ENCODE measurements at places on chromosomes 5 and 9.

GRCh38 chr5:38807570-38808483 is 38.0 kb upstream of the OSMR start:
- DNase-seq, result peak; percentile 74

DNA sequence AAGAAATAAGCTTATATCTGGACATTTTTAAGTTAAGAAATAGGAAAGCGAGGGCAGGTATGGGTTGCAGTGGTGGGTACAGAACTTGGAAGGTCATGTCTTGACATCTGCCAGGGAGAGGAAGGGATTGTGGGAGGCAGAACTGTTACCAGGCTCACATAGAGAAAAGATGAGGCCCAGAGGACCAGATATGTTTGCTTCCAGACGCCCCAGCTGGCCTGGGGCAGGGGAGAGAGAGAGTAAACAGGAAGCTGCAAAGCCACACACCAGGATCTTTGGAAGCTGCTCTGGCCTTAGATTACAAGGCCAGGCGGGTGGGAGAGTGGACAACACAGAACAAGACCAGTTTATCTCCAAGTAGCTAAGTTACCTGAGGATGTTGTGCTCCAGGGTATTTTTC is 71.2 kb downstream of the MARCHF11 start:
- DNase-seq, result no peak

DNA sequence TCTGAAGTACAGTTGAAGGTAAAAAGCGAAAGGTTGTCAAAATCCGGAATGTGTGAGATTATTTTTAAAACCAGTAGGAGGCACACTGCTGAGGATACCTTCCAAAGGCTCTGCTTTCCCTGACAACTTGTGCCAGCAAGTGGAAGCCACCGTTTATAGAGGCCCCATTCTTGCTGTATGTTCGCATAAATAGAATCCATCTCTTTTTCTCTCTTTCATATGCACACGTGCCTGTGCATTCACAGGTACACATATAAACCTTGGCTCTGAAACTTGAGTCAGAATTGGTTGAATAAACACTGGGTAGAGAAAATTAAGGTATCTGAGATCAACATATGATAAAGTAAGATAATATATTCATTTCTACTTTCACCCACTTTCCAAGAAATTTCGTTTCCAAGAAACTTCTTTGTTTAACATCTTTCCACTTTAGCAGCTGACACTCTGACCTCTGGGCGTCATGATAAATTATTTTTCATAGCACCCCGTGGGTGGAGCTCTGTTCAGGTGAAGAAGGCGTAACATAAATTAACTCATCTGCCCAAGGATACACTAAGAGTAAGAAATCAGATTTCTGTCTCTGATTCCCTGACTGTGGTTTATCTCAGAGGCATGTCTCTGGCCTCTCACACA is 63.7 kb upstream of the RICTOR start:
- DNase-seq, result no peak

GRCh38 chr5:173612948-173613347 is 3.5 kb downstream of the BOD1 start:
- no peak for DNase-seq

GRCh38 chr5:94310833-94311232 is 307.6 kb downstream of the KIAA0825 start:
- no peak for DNase-seq

GRCh38 chr5:59042201-59043055 is 459.6 kb downstream of the RAB3C start:
- no peak for DNase-seq

DNA sequence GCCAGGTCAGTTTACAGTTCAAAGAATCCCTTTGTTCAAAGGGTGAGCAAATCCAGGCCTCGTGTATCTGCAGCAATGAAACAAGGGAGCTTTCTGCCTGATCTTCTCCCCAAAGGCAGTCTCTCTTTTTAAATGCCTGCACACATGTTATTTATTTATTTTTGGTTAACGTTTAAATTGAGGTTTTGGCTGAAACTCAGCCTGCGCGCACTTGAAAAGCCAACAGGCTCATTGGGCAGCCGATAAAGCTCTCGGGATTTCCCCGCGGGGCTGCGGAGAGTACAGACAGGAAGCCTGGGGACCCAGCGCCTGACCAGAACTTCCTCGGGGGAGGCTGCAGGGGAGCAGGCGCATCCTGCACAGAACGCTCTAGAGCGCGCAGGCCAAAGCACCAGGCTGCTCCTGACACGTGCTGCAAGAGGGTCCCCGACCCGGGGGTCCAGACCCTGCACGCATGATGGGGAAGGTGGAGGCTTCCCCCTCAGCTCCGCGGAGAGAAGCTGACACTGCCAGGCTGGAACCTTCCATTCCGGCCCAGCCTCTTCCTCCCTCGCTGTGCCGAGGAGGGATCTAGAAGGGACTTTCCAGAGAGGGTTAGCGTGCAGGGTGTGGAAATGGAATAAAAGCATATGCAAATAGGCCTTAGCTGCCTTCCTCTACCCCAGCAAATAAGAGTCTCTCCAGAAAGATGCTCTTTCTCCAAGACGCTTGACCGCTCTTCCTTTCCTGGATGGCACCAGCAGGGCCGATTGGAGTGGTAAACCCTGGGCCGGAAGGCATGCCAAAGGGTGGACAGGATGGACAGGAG is 46.1 kb downstream of the PTTG1 start:
- DNase-seq, result peak; percentile 78

- DNase-seq, result no peak
Measured at GRCh38 chr5:79834754-79835714, 145.4 kb downstream of the CMYA5 start.

- peak; percentile 87 for DNase-seq
Measured at GRCh38 chr9:128072144-128073021, 4.4 kb downstream of the SLC25A25 start.

- DNase-seq, result no peak
Measured at GRCh38 chr5:2983583-2984300, 232.3 kb upstream of the IRX2 start.

DNA sequence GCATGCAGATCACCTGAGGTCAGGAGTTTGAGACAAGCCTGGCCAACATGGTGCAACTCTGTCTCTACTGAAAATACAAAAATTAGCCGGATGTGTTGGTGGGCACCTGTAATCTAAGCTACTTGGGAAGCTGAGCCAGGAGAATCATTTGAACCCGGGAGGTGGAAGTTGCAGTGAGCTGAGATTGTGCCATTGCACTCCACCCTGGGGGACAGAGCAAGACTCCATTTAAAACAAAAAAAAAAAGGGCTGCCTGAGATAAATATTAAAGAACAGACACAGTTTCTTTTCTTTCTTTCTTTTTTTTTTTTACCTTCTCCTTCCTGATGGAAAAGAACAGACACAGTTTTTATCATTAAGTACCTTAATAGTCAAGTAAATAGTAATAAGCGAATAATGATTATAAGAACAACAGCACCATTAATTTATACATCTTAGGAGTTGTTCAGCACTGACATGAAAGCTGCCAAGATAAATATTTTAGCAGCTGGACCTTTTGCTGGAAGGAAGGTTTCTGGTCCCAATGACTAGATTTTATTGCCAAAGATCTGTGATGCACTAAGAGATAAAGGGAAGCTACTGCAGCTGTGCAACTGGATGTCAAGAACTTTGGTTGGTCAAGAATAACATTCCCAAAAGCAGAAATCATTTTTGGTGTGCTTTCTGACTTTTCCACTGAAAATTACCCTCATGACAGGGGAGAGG is 7.0 kb downstream of the CENPP start:
- DNase-seq, result no peak

- no peak for DNase-seq
Measured at GRCh38 chr9:113990570-113990907, 87.6 kb downstream of the AMBP start.

- DNase-seq, result peak; percentile 79
Measured at GRCh38 chr9:71446473-71447411, 321.6 kb downstream of the CEMIP2 start.

- DNase-seq, result peak; percentile 54
Measured at GRCh38 chr5:178590141-178590923, at the start of gene COL23A1. COL23A1 (minus strand) TSS chr5:178590393.

DNA sequence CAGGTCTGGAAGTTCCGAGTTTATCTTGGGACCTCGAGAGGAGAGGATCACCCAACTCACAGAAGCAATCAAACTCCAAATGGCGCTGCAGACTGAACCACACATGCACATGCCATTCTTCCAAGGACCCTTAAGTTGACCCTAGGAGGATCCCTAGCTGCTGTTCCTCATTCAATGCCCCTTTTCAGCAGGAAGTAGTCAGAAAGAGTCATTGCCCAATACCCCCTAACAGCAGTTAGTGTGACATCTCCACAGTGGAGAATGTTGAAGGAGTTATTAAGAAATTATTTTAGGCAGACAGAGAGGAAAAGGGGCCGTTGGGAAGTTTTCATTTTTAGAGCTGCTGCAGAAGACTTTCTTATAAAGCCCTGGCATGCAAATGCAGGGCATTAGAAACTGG is 229.9 kb upstream of the DAB2 start:
- no peak for DNase-seq

DNA sequence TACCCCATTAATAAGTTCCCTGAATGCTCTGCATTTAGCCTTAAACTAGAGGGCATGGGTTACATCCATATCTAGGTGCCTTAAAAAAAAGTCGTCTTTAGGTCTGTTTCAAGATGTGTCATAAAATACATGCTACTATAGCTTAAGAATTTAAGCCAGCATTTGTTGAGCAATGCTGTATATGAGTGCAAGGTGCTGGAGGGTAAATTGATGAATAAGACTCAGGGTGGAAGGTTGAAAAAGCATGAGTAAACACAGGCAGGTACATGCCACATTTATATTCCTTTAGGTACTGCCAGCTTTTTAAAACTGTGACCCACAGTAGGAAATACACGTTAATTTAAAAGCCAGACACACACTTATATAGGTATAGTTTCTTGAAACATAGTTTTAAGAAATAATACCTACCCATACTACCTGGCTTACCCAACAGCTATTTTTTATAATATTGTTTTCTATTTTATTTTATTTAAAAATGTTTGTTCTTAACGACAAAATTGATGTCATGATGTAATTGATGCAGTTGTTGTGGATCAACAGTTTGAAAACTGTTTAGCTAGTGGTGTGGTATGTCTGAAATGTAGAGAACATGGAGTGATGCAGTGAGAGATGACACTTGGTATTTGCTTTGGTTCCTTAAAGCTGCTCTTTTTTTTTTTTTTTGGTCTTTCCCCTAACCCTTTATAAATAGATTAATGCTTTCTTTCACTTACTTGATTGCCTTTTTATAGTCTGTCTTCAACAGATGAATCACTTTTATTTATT is 3.9 kb downstream of the HMGCR start:
- DNase-seq, result peak; percentile 19

DNA sequence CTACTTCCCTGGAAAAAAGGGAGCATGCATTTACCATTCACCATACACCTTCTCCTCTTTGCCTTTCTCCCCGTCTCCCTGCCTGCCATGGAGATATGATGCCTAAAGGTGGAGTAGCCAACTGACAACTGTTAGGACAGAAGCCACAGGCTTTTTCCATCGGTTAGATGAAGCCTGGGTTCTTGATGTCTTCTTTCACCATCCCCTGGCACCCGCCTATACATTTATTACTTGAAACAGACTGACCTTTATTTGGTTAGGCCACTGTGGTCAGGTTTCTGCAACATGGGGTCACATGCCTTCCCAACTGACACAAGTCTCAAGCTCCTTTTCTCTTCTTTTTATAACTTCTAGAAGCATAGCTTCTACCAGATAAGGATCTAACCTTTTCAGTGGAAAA is 7.1 kb downstream of the LCP2 start:
- DNase-seq, result no peak

- DNase-seq, result no peak
Measured at GRCh38 chr9:137195525-137196220, 4.9 kb downstream of the TPRN start.

GRCh38 chr9:135183069-135183468 is 95.6 kb downstream of the OLFM1 start:
- no peak for DNase-seq

- no peak for DNase-seq
Measured at GRCh38 chr9:3018071-3018470, 174.2 kb upstream of the PUM3 start.

GRCh38 chr5:126267438-126267837 is 155.8 kb upstream of the GRAMD2B start:
- no peak for DNase-seq

GRCh38 chr5:140631831-140632365 is 1.1 kb downstream of the CD14 start:
- no peak for DNase-seq

- no peak for DNase-seq
Measured at GRCh38 chr5:172736508-172737135, 34.4 kb downstream of the DUSP1 start.

- no peak for DNase-seq
Measured at GRCh38 chr9:104088416-104088815, 5.7 kb upstream of the SMC2 start.

DNA sequence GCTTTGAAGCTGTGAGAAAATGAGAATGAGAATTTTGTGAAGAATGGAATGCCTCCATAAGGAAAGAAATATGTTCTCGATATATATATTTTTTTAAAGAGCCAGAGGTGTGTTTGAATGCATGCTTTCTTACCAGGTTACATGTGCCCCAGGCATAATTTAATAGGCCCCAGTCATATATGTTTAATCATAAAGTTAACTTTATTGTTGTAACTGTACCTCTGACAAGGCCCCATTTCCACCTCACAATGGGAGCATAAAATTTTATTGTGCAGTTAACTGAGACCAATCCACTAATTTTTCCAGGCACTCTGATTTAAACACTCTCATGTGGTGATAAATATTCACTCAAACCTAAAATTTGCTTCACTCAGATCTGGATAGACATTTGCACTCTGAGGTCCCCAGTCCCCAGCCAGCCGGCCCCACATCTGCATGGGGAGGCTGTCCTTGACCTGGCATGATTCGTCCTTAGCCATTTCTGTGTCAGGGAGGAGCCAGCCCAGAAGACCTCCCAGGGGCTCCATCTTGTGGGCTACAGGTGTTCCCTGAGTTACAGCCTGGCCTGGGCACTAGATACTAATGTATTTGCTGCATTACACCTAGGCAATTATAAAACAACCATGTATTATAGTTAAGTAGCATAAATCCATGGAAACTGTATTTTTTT is 245.8 kb downstream of the MTRR start:
- no peak for DNase-seq

DNA sequence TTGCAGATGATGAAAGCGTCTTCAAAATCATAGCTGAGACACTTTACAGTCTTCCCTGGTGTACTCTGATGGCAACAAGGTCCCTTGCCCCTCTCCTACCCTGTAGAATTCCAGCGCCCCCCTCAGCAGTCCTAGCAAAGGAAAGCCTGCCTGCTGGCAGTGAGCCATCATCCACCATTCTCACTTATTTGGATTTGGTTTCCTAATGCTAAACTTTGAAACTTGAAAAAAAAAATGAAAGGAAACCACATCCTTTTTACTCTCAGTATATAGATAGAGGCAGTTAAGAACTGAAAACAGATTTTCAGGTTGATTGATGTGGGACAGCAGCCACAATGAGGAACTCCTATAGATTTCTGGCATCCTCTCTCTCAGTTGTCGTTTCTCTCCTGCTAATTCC is at the start of gene GZMA:
Gene GZMA, plus strand, starts transcription at position 299 of the 400 bp plus-strand sequence. Its CDS starts 37 bp downstream, at position 336.
- DNase-seq, result no peak

Data from fibroblast of skin of scalp (primary cell).